Suprapubic skin (tissue), 4 donors: ENCODE measurements at places on chromosomes 16 and 17. TPM values are rescaled to one million over a fixed set of nuclear protein-coding genes. Genes with fewer than 3 reads are reported as not detected.

PRR35 gene
- not detected for total RNA-seq

GRCh38 chr17:36089339-36089865, 541 bp downstream of the CCL3 start:
- no peak for DNase-seq

DNA sequence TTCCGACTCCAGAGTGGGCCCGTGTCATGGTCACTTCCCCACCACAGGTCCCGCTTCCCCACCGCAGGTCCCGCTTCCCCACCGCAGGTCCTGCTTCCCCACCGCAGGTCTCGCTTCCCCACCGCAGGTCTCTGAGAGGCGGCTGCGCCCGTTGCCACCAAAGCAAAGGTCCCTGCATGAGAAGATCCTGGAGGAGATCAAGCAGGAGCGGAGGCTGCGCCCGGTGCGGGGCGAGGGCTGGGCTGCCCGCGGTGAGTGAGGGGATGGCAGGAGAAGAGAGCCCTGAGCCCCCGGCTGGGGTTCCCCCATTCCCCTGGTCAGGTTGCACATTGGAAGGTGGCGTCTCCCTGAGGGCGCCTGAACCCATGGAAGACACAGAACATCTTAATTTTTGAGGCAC, 17.4 kb upstream of the TCF25 start:
- DNase-seq = no peak

- DNase-seq = no peak
These were observed 45.5 kb downstream of the CPPED1 start for GRCh38 chr16:12758031-12758669.

GRCh38 chr17:28598389-28598788, 436 bp downstream of the SPAG5 start:
- DNase-seq = no peak

DNA sequence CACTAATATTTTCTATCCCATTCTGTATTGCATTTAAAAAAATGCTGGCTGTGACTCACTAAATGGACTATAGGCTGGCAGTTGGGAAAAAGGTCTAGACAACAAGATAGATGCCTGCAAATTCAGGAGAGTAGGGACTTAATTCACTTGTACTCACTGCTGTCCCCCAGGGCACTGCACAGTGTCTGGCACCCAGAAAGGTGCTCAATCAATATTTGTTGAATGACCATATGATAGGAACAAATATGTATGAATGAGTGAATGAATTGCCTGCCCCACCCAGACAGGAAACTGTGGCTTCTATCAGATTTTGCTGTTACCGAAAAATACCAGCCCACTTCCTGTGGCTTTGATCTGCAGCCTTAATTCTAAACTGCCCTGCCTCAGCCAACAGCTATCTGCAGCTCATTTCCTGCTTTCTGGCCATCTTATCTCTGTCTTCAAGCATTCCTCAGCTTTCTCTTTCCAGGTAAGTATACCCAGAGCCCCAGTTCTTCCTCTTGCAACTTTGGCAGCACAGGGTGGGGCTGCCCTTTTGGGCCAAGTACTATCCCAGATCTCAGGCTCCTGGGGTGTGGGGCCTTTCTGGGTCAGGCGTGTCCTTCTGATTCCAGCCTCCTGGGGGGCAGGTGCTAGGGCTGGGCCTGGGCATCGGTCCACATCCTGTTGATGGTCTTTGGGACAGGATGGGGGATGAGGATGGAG, 15.3 kb upstream of the TNS4 start:
- DNase-seq = peak; percentile 60

MYADML2 gene
- total RNA-seq = not detected

DNA sequence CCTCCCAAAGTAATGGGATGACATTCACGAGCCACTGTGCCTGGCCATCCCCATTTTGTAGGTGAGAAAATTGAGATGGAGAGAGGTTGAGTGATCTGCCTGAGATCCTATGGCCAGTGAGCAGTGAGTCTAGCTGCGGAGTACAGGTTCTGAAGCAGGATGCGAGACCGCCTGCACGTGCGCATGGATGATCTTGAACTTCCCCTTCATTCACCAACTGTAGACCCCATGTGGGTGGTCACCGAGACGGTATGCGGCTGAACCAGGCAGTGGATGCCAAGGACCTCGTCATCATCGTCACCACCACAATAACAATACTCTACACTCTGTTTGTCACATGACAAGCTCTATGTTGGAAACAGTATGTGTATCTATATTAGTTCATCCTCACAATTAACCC, 6.2 kb upstream of the SPNS3 start:
- no peak for DNase-seq

- no peak for DNase-seq
These were observed 1.9 kb upstream of the CORO6 start for GRCh38 chr17:29624586-29624985.

DNA sequence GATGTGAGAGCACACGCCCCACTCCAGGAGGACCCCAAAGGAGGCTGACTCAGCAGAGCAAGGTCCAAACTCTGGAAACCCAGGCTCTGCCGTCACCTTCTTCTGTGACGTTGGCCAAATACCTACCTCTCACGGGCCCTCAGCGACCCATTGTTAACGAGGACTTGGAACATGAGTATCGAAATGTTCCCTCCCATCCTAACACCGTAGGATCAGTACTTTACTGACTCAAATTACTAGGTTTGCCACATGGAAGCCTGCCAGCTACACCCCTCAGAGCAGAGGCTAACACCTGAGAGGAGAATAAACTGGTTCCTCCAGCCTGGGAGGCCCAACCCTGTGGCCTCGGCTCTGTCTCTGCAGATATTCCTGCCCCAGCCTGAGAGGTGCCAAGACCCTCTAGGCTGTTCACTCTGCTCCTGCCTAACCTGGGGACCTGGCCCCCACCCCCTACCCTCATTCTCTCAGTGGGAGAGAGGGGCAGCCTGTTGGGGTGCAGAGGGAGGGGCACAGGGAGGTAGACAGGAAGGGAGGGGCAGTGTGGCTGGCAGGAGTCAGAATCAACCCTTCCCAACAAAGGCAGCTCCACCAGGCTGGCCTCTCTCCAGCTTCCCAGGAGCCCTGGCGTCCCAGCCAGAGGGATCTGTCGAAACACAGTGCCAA, 4.4 kb downstream of the PITPNM3 start:
- no peak for DNase-seq

DNA sequence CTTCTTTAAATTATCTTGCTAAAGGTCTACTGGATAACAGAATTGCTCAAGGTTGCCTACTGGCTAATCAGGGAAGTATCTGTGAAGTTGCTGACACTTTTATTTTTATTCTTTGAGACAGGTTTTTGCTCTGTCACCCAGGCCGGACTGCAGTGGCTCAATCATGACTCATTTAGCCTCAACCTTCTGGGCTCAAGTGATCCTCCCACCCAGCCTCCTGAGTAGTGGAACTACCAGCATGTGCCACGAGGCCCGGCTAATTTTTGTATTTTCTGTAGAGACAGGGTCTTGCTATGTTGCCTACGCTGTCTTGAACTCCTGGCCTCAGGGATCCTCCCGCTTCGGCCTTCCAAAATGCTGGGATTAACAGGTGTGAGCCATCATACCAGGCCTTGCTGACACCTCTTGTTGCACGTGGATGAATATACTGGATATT, 43.1 kb downstream of the GLG1 start:
- DNase-seq = no peak

TIMM22 gene
- 12.9 TPM for total RNA-seq

- no peak for DNase-seq
These were observed 20.0 kb downstream of the AARSD1 start for GRCh38 chr17:42944211-42944610.

GAST gene
- not detected for total RNA-seq

DNA sequence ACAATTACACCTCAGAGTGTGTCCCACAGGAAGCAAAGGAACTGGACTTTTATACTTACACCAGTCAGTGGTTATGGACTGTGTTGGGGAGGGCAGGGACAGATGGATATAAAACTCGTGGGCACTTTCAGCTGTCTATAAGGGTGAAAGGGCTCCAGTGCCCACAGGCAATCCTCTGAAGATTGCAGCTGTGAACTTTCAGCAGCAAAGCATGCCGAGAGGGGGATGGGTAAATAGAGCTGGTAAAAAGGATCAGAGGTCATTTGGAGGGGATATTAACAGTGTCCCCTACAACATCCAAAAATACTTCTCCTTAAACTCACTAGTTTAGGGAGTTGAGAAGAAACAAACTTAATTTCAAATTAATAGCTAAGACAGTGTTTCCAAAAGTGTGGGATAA, 13.3 kb upstream of the RFWD3 start:
- DNase-seq = no peak

- no peak for DNase-seq
These were observed 586 bp downstream of the CD7 start for GRCh38 chr17:82316651-82317393.

CHRNE gene
- total RNA-seq = 2.8 TPM

DNAJC7 gene
- total RNA-seq = 82.6 TPM

DNA sequence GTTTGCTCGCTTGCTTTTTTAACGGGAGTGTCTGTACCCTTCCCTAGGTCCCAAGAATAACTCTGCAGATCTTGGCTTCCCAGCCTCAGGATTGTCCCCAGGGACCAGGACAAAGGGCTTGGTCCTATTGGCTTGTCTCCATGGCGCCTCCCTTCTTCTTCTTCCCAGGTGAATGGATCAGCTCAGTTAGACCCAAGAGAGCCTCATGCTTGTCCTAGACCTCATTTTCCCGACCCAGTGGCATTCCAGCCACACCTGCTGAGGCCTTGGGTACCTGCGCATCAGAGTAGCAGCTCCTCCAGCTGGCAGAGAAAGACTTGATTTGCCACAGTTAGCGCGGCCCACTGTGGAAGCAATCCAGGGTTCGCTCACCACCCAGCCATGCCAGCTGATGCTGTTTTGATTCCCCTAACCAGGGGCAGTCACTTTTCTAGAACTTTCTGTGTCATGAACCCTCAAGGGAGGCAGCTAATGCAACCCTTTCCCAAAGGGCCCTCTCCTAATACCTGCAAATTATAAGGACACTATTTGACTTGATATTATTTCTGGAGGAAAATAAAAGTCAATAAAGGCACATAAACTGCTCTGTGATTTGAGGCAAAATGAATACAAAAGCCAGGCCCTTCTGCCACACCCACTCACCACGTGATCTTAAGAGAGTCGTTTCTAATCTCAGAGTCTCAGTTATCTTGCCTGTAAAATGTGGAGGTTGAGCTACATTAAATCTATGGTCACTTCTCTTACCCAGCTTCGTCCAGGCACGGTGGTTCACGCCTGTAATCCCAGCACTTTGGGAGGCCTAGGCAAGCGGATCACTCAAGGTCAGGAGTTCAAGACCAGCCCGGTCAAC, 13.9 kb downstream of the GPR142 start:
- DNase-seq = no peak

DNA sequence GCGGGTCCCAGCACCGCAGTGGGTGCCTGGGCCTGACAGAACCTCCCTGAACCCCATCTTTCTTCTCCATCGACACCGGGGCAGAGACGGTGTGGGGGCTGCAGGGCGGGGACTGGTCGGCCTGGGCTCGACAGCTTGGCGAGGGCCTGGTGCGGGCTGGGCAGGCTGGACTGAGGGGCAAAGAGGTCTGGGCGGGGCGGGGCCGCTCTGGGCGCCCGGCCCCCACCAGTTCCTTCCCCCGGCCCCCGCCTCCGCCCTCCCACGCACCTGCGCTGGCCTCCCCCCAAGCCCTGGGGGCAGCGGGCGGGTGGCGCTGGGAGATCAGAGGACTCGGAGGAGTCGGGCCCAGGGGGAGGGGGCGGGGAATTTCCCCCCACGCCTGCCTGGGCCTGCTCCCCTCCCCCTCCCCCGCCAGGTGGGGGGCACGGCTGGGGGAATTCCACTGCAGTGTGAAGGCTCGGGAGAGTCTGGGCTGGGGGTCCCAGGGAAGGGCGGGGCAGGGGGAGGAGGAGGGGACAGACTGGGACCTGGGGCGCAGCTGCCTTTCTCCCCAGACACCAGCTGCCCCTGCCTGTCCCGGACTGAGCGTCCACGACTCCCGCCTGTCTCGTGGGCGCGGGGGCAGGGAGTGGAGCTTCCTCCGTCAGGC, 877 bp upstream of the KREMEN2 start:
- peak; percentile 60 for DNase-seq

ADAP2 gene
- total RNA-seq = 13.4 TPM

- DNase-seq = no peak
These were observed 23.3 kb downstream of the NOS2 start for GRCh38 chr17:27776882-27777624.

- no peak for DNase-seq
These were observed 74.4 kb downstream of the NETO2 start for GRCh38 chr16:47069313-47069712.

RECQL5 gene
- 129 TPM for total RNA-seq

GRCh38 chr16:79997257-79997656, 396.7 kb upstream of the MAF start:
- no peak for DNase-seq
